ENCODE measurements at places on chromosomes 3 and 15.

DNA sequence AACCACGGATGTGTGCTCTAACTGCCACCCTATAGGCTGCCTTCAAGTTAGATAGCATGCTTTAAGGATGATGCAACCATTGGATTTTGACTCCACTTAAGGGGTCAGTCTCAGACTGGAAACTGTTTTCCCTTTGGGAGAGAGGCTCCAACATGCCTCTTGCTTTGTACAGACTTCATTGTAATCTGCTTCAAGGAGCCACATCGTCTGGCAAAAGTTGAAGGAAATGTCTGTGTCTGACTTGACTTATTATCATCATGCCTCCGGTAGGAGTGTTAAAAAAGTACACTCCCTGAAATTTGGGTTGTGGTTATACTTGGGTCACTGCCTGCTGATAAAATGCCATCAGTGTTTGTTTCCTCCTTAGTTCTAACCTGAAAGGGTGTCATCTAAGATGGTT is 245.4 kb upstream of the CDIN1 start:
- no peak for DNase-seq

GRCh38 chr3:82977871-82978270 is 1216.4 kb upstream of the GBE1 start:
- no peak for DNase-seq

GRCh38 chr3:15287565-15288330 is 44.6 kb downstream of the SH3BP5 start:
- DNase-seq: no peak

DNA sequence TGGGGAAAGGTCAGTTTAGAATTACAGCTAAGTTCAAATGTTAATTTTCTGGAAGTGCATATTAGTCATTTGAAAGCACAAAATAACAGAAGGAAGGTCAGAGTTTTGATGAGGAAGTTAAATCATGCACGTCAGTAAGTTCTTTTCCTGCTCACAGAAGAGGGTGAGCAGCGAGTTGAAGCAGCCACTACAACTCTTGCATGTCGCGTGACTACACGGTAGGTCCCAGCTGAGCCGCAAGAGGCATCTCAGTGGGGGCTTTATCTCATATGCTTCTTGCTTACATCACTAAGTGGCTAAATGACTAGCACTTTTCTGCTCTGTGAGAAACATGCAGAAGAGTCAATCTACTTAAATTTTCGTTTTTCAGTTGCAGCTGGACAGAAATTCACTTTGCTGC is 21.3 kb upstream of the SEC62 start:
- no peak for DNase-seq

DNA sequence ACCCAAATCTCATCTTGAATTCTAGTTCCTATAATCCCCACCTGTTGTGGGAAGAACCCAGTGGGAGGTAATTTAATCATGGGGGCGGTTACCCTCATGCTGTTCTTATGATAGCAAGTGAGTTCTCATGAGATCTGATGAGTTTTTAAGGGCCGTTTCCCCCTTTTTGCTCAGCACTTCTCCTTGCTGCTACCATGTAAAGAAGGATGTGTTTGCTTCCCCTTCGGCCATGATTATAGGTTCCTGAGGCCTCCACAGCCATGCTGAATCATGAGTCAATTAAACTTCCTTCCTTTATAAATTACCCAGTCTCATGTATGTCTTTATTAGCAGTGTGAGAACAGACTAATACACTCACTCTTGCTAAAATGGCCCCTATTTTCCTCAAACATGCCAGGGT is 374.7 kb downstream of the TUSC7 start:
- no peak for DNase-seq

- no peak for DNase-seq
Observed at GRCh38 chr3:37139567-37140052, 34.8 kb downstream of the LRRFIP2 start.

DNA sequence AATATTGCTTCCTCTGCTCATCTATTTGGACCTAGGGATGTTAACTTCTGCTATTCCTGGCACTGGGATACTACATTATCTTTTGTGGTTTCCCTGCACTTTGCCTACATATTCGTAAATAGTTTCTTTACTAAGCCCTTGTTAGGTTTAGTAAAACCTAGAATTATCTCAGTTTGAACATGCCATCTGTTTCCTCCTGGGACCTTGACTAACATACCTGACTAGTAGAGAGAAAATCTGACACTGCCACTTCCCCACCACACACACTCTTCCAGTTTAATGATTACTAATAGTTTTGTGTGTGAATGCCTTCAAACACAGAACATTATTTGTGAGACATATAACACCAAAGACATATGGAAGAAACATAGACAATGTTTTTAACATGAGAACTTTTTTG is 28.2 kb upstream of the SOX2 start:
- no peak for DNase-seq

DNA sequence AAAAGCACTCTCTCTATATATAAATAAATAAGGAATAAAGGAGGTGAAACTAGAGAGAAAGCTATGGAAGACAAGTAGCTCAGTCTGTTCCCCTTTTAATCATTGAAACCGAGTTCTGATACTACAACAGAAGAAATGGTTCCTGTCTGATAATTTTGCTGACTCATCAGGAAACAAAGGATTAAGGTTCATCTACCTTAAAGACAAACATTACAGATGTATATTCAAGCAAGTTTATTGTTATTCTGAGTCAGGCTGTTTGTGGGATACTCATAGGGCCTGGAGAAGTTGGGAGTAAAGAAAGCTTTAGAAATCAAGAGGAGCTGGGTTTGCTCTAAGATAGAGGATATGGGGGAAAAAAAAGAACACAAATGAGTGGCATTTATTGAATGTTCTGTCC is 566.0 kb downstream of the ROBO2 start:
- no peak for DNase-seq

- DNase-seq: no peak
Observed at GRCh38 chr3:112786002-112786590, 60.6 kb downstream of the CD200R1L start.

DNA sequence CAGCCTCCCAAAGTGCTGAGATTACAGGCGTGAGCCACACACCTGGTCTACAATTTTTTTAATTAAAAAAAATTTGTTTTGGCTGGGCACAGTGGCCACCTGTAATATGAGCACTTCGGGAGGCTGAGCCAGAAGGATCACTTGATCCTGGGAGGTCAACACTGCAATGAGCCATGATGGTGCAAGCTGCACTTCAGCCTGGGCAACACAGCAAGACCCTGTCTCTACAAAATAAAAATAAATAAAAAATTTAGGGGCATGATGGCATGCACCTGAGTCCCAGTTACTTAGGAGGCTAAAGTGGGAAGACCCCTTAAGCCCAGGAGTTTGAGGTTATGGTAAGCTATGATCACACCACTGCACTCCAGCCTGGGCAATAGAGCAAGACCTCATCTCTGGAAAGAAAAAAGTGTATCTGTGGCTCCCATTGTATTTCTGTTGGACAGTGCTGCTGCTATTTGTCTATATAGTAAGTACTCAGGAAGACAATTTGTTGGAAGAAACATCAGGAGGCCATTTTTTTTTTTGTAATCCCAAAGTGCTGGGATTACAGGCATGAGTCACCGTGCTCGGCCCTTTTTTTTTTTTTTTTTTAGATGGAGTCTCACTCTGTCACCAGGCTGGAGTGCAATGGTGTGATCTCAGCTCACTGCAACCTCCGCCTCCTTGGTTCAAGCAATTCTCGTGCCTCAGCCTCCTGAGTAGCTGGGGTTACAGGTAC is 27.5 kb upstream of the SH3BP5 start:
- DNase-seq: no peak

GRCh38 chr15:58229297-58229768 is 91.2 kb downstream of the AQP9 start:
- no peak for DNase-seq

GRCh38 chr3:111047812-111048435 is 23.7 kb upstream of the NECTIN3 start:
- no peak for DNase-seq

- DNase-seq: no peak
Observed at GRCh38 chr3:143791386-143791785, 56.9 kb downstream of the SLC9A9 start.

- no peak for DNase-seq
Observed at GRCh38 chr3:190911382-190911781, 48.9 kb upstream of the GMNC start.

DNA sequence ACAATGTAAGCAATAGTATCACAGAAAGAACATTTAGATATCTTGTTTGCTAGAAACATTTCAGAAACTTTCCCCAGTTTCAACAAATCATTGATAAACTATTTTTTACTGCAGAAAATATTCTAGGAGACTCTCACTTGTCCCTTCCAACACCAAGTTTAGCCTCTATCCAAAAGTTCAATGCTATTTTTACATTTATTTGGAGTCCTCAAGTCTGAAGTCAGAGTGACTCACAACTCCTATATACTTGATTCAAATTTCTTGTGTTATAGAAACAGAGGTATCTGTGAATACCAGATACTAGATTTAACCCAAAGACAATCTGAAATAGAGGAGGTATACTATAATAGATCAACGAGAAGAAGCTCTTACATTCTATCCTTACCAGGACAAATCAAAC is 49.6 kb downstream of the RFX7 start:
- no peak for DNase-seq

GRCh38 chr3:194333981-194334320 is 17.2 kb downstream of the CPN2 start:
- no peak for DNase-seq

DNA sequence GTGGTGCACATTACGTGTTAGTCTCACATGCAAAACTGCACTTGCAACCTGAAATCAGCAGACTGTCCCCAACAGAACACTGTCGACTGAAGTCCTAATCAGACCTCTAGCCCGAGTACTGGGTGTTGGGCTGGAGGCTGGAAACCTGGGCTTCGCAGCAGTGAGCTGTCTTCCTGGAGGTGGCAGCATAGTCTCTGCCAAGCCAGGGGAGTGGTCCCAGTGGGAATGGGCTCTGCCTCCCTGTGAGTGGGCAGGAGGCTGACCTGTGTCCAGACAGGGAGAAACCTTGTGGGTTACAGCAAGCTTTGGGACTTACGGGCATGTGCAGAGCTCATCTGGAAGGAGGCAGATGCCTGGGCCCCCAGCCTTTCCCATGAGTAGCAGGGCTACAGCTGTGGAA is 38.2 kb upstream of the MYZAP start:
- DNase-seq: no peak

- no peak for DNase-seq
Observed at GRCh38 chr3:156492801-156493261, 62.1 kb downstream of the SSR3 start.

Measured in LNCaP clone FGC (cell line).